NCI-H2081 treated with DMSO at 0.1 percent for 48 hours (cell line): ENCODE measurements at places on chromosomes 3 and 15.
A peak's percentile ranks its signal among the peaks of the same experiment; 100 is the strongest.

- DNase-seq, result no peak
Measured at GRCh38 chr3:13498354-13499060, 18.4 kb downstream of the HDAC11 start.

GRCh38 chr3:65033576-65033975 is 345.8 kb upstream of the ADAMTS9 start:
- DNase-seq, result no peak

- peak; percentile 63 for DNase-seq
Measured at GRCh38 chr3:124552224-124552623, 178.0 kb upstream of the UMPS start.

DNA sequence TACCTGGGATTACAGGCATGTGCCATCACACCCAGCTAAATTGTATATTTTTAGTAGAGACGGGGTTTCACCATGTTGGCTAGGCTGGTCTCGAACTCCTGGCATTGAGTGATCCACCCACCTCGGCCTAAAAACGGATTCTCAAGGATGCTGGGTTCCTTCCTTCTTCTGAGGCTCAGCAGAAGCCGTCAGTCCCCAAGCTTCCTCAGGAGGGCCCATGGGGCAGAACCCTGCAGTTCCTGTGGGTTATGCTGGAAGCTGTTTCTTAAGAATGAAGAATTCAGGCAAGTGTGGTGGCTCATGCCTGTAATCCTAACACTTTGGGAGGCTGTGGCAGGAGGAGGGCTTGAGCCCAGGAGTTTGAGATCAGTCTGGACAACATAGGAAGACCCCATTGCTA is 29.0 kb upstream of the ZNF710 start:
- DNase-seq, result no peak

DNA sequence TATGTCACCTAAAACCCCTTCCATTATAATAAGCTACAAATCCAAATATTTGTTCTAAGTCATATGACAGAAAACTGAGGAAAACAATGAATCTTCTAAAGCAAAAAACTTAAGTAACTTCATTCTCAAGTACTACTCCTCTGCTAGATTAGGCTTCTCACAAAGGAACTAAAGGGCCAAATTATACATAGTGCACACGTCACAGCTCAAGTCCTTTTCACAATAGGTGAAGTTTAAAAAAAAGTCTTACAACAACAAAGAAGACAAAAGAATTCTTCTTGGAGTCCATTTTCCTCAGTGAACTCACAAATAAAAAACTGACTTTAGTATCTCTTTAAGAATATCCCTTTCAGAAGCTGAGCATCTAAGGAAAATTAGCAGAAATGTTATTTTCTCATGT is 479.9 kb downstream of the MAGI1 start:
- DNase-seq, result no peak

DNA sequence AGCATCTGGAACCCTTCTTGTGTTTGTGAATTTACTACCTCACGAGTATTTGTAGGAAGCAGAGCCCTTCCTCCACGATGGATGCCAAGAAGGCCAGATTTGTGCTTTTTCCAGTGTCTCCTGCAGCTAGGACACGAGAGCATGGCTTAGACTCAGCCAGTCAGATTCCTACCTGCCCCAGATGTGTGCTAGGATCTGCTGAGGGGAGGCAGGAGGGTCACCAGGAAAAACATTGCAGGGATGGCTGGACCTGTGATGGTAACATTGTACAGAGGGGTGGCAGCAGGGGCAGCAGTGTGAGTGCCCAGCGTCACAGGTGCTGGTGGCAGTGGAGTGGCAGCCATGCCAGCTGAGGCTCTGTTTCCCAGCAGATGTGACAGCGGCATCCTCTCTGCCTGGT is 285.3 kb downstream of the FAM43A start:
- DNase-seq, result no peak

DNA sequence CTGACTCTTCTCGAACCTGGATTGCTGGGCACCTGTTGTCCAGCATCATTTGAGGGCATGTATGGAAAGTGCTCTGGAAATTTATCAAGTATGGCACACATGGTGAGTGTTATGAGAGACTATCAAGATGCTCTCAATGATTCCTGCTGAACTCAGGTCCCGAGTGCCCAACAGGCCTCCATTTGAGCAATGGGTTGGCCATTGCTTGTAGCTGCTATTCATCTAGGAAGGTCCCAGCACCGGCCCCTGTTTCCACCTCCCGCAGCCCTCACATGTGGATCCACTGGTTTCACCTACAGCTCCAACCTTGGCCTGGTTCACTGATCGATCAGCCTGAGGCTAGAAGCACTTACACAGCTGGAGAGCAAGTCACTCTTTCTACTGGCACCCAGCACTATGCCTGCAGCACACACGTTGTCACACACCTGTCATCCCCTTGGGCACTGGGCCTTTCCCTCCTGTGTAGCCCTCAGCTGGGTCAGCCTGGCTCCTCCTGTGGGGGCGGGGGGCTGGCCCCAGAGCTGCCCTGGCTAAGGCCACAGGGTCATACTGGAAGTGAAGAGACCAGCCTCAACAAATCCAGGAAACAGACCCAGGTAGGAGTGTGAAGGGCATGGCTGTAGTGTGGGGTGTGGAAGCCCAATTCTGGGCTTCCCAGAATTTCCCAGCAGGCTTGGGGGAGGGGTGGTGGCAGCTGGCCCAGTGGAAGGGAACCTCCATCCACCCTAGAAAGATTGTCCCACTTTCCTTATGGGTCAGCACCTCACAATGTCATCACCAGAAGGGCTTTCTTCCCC is 41.7 kb upstream of the SMAD3 start:
- no peak for DNase-seq

- no peak for DNase-seq
Measured at GRCh38 chr3:141870091-141870687, 6.3 kb upstream of the ATP1B3 start.

GRCh38 chr15:63038926-63039673 is 3.4 kb upstream of the TPM1 start:
- DNase-seq, result no peak

DNA sequence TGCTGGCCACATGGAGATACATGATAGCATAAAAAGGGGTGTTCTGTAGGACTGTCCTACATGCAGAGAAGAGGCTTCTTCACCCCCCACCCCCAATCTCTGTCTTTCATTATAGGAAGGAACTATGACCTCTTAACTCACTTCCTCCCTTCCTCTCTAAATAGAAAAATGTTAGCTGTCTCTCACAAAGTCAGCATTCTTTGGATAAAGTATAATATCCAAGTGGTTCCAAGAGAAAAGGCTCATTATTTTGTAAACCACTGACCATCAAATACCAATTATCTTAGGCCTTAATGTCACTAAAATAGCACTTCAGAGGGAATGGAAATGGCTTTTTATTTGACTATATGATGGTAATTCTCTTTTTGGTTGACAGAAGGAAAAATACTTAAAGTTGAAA is 95.3 kb upstream of the SLC2A2 start:
- DNase-seq, result no peak

- no peak for DNase-seq
Measured at GRCh38 chr3:120652896-120653545, 29.0 kb downstream of the HGD start.

- no peak for DNase-seq
Measured at GRCh38 chr3:29384640-29385039, 103.8 kb downstream of the RBMS3 start.

GRCh38 chr3:116301422-116301821 is 143.9 kb downstream of the LSAMP start:
- no peak for DNase-seq

- no peak for DNase-seq
Measured at GRCh38 chr3:178277605-178278004, 258.6 kb upstream of the KCNMB2 start.

- no peak for DNase-seq
Measured at GRCh38 chr3:40971191-40972168, 227.8 kb upstream of the CTNNB1 start.

- DNase-seq, result no peak
Measured at GRCh38 chr3:177827511-177828207, 630.4 kb upstream of the TBL1XR1 start.

DNA sequence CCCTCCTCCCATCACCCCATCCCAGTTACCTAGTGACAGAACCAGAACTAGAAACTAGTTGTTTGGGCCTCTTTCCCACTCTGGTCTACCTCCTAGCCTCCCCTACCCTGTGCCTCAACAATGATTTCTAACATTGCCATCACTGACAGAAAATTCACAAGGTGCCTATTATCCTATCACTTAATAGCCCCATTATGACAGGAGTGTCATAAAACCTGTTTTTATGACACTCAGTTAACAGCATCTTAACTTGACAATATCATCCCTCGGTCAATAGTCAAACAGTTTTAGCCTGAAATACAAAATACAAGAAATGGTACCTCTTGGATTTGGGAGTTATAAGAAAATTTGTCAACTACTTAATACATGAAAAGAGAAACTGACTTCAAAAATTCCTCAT is 46.5 kb downstream of the ULK4 start:
- DNase-seq, result no peak

DNA sequence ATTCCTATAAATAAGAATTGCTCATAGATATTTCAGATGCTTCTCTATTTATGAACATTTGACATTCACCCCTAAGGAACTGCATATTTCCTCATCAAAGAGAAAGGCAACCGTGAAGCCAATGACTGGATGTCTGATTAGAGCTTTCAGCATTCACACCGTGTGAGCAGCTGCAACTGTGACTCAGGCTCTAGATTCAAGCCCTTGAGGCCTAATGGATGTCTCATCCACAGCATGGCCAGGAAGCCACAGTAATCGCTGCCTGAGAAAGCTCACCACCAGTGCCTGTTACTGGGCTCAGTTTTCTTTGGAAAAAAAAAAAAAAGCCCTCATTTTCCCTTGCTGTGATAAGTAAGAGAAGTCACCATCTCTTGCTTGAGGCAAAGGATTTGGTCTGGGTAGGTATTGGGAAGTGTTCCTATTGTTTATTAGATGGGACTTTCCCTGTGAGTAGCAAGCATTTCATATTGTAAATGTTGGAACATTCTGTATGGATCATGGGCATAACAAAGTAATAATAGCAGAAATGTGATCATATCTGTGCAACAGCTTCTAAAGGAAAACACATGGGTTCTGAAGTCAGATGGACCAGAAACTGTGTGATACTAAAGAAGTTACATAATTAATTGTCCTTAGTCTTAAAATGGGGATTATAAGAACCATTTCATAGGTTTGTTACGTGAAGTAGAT is 783.7 kb downstream of the AGBL1 start:
- no peak for DNase-seq

DNA sequence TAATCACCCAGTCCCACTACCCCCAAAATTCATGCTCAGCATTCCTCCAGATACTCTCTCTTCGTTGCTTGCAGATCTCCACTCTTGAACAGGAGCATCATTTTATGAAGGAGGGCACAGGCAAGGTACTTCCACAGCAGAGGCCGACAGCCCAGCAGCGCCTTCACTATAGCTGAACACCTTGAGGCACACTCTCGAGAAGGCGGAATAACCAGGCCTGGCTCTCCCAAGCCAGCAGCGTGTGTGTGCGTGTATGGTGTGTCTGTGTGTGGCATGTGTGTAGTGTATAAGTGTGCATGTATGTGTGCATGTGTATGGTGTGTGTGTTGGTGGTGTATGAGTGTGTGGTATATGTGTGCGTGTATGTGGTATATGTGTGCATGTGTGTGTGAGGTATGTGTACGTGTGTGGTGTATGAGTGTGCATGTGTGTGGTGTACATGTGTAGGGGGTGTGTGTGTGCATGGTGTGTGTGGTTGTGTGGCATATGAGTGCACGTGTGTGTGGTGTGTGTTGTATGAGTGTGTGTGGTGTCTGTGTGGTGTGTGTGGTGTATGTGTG is 161.8 kb downstream of the XXYLT1 start:
- DNase-seq, result no peak

- DNase-seq, result no peak
Measured at GRCh38 chr3:67461667-67462142, 192.7 kb downstream of the SUCLG2 start.

DNA sequence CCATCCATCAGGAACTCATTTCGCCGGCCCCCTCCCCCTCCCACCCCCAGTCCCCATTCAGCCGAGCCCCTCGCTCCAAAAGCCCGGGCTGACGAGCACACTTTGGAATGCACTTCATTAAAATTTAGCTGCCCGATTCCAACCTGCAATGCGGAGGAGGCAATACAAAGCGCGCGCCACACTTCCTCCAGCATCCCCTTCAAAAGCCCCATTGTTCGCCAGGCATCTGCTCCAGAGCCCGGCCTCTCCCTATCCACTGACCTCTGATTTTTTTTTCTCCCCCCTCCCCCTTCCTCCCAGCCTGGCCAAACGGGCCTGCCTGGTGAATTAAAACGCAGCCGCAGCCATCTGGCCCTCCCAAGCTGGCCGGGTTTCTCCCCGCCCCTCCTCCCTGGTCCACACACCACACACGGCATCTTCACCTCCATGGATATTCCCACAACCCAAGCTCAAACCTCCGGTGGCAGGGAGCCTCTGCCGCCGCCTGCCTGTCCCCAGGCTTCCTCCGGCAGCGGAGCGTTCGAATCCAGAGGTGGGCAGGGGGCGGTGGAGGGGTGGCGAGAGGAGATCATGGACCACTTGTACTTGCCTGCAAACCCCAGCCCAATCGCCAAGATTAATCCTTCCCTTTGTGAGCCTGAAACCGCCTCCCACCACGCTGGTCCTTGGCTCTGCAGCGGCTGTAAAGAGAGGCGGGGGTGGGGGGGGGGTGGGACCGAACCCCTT is 441.3 kb downstream of the MAGI1 start:
- no peak for DNase-seq

GRCh38 chr3:4778119-4778518 is 201.1 kb upstream of the BHLHE40 start:
- DNase-seq, result no peak

DNA sequence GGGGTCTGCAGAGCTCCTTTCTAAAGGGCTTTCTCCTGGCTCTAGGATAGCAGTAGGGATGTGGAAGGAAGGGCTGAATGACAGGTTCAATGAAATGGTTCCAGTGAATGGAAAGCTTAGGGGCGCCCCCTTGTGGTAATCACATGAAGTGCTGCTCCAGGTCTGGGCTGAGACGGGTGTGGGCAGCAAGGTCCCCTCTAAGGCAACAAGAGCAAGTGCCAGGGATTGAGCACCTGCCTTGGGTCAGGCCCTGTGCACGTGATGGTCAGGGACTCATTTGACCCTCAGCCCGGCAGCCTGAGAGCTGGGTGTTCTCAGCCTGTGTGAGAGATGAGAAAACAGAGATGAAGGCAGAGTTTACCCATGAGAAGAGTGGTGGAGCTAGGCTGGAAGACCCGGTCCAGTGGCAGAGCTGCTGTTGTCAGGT is 12.1 kb upstream of the CX3CR1 start:
- peak; percentile 3 for DNase-seq

GRCh38 chr15:95196176-95196915 is 965.0 kb downstream of the MCTP2 start:
- DNase-seq, result no peak
